IMR-90 (cell line): ENCODE measurements at places on chromosomes 2 and 18. TPM values are rescaled to one million over a fixed set of nuclear protein-coding genes. Genes with fewer than 3 reads are reported as not detected.

DNA sequence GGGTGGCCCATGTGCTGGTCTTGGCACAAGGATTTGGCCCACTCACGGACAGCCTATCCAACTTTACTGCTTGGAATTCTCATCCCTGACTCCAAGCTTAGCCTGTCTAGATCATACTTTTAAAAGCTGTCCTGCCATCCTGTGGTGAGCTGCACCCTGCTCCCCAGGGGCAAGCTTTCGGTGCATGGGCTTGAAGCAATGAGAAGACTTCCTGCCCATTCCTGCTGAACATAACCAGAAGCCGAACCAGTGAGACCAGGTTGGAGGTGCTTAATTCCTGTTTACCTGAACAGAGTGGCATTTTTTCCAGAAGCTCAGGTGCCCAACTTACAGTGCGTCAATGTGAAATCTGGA is 154.5 kb downstream of the ANTXR1 start:
- H3K4me3 ChIP-seq, result no peak overlapping the region
- H3K27me3 ChIP-seq, result no peaks in the 10 kb centered on the region
- no peak overlapping the region for H3K27ac ChIP-seq
- peaks cover 23% of the 10 kb centered on the region for H3K4me1 ChIP-seq
- H3K36me3 ChIP-seq, result peaks cover 47% of the 10 kb centered on the region
- DNase-seq, result no peak

DNA sequence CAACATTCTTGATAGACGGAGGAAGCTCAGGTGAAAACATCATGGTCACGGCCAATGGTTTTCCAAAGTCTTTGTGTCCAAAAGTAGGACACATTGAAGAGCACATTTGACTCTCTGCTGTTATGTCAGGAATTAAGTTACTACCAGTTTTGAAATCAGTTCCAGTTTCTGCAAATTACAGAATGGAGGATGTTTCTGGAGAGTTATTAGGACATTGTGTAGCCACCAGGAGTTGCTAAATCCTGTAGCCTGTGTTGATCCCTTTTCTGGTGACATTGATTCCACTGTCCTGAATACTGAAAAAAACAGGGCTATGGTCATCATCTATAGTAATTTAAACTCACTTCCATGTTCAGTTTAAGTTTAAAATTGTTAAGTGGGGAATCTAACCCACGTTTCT is 15.3 kb downstream of the UPP2 start:
- no peaks in the 10 kb centered on the region for H3K36me3 ChIP-seq
- no peak for DNase-seq
- H3K4me3 ChIP-seq, result no peak overlapping the region
- no peak overlapping the region for H3K27ac ChIP-seq
- no peaks in the 10 kb centered on the region for H3K27me3 ChIP-seq
- H3K4me1 ChIP-seq, result no peaks in the 10 kb centered on the region

DNA sequence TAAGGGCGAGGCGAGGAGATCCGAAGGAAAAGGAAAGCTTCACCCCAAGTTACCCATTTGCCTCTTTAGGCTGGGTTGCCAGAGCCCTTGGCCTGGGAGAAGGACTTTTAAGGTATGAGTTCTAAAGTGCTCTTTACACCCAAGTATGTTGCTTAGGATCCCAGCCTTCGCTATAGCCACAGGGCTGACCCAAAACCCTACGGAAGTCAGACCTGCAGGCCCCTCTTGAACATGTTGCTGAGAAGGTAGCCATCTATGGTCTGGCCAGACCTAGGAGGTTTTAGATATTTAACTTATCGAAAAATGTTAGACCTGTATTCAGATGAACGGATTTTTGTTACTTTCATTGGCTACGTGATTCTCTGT is 95.4 kb downstream of the PMS1 start:
- no peak for DNase-seq
- H3K36me3 ChIP-seq, result no peaks in the 10 kb centered on the region
- no peak overlapping the region for H3K27ac ChIP-seq
- H3K4me1 ChIP-seq, result no peaks in the 10 kb centered on the region
- H3K27me3 ChIP-seq, result no peaks in the 10 kb centered on the region

GRCh38 chr2:136008205-136008865 is 22.9 kb upstream of the DARS1 start:
- H3K27ac ChIP-seq, result no peak overlapping the region
- no peaks in the 10 kb centered on the region for H3K27me3 ChIP-seq
- no peak overlapping the region for H3K4me3 ChIP-seq
- DNase-seq, result no peak
- peaks cover 3% of the 10 kb centered on the region for H3K4me1 ChIP-seq

MERTK gene
- 0.62 and 0.73 TPM in 2 replicates for polyA plus RNA-seq

EN1 gene
- not detected in 2 replicates for polyA plus RNA-seq
